ENCODE measurements at places on chromosomes 4 and X. TPM values are rescaled to one million over a fixed set of nuclear protein-coding genes. Genes with fewer than 3 reads are reported as not detected.

The IL1RAPL1 gene
- polyA plus RNA-seq, result not detected

The PFKFB1 gene
- polyA plus RNA-seq, result 7.3 TPM

The ATOH1 gene
- not detected for polyA plus RNA-seq

The KCTD8 gene
- polyA plus RNA-seq, result 0.45 TPM

The HPGD gene
- polyA plus RNA-seq, result 10.2 TPM

The CASK gene
- polyA plus RNA-seq, result 5.5 TPM
